ENCODE measurements at places on chromosomes 6 and 20.

DNA sequence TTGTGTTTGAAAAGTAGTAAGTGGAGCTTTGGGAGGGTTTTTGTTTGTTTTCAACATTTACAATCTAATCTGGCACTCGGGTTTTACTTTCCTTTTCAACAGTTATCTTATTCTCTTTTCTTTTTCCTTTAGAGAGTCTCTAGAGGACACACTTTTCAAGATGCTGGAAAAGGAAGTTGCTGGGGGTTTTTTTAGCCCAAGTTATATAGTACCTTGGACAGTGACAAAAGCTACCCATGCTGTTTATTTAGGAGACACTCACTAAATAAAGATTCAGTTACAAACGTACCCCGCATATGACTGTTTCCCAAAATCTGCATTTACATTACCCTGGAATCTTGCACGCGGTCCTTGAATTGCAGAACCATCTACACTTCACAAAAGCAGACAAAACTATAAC lies 78.8 kb downstream of the MAP7 start:
- DNase-seq: no peak

DNA sequence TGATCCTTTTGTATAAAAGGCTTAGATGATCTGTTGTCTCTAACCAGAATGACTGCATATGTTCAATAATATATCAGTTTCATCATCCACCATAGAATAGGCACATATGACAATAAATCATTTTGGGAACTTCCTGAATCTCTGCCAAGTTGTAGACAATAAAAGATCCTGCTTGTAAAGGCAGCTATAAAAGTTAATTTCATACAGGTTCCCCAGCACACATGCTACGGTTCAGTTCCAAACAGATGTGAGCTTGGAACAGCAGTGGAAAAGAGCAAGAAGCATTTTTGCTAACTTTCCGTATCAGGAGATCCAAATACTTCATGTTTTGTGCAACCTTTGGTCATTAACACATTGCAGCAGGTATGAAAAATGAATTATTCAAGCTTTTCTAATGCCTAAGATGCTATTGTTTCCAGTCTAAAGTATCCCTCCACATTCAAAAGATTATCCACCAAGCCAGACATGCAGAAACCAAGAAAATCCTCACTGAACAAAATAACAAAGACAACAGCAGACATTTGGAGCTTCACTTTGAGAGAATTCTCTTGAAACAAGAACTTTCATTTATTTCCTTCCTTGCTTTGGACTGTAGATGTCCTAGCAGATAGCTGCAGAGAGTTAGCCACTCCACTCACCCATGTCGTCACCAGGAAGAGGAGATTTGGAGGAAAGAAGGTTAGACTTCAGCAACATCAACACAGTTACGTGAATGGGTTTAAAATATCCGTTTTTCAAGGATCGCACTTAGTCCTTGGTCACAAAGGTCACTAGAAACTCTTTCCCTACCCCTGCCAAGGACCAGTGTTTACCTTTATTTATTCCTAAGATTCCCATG lies 453.5 kb upstream of the JARID2 start:
- no peak for DNase-seq

GRCh38 chr6:3861424-3861823 lies 12.3 kb downstream of the FAM50B start:
- DNase-seq: no peak

- DNase-seq: no peak
These were observed 7.2 kb downstream of the BHLHE23 start for GRCh38 chr20:62999580-62999979.

GRCh38 chr20:60107621-60108390 lies 149.6 kb downstream of the CDH26 start:
- no peak for DNase-seq

- peak; percentile 92 for DNase-seq
These were observed 85.7 kb downstream of the NFATC2 start for GRCh38 chr20:51456511-51457509.

DNA sequence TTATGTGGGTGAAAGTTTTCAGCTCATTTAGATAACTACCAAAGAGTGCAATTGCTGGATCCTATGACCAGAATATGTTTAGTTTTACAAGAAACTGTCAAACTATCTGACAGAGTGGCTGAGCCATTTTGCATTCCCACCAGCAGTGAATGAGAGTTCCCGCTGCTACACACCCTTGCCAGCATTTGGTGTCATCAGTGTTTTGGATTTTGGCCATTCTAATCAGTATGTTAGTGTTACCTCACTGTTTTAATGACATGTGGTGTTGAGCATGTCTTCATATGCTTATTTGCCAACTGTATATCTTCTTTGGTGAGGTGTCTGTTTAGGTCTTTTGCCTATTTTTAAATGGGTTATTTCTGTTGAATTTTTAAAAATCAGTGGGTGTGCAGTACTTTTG lies 120.9 kb downstream of the CFAP61 start:
- DNase-seq: no peak

DNA sequence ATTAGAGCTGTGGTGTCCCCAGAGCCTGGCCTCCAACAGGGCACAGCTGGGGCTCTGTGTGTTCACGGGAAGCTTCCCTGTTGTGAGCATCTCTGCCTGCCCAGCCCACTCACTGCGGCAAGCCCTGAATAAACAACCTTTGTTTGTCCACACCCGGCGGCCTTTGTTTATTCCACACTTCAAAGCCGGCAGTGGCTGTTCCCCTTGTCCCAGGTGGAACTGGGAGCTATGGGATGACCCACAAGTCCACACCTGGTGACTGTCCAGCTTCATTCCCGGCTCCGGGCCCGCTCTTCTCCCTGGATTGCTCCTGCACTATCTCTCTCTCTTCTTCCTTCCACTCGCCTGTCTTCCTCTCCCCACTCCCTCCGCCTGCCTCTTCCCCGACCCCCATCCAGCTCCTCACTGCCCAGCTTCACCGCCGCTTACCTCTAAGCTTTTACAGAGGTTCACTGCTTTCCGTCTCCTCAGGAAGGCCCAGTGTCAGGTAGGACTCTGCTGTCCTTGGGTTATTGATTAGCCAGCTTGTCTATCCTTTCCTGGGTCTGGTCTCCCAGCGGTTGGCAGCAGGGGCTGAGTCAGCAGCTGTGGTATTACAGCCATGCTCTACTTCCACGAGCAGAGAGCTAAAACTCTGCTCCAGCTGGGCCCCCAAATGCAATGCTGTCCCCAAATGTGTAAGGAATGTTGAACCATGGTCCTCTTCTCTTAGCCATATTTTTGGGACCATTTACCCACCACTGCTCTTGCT lies 17.8 kb downstream of the DACT2 start:
- no peak for DNase-seq

GRCh38 chr6:88569959-88570358 lies 393.5 kb downstream of the RNGTT start:
- no peak for DNase-seq

GRCh38 chr20:33963751-33964150 lies 30.0 kb upstream of the RALY start:
- DNase-seq: no peak

GRCh38 chr6:35428421-35429149 lies 23.6 kb upstream of the FANCE start:
- no peak for DNase-seq

- no peak for DNase-seq
These were observed 14.7 kb upstream of the CHD6 start for GRCh38 chr20:41632896-41633295.

DNA sequence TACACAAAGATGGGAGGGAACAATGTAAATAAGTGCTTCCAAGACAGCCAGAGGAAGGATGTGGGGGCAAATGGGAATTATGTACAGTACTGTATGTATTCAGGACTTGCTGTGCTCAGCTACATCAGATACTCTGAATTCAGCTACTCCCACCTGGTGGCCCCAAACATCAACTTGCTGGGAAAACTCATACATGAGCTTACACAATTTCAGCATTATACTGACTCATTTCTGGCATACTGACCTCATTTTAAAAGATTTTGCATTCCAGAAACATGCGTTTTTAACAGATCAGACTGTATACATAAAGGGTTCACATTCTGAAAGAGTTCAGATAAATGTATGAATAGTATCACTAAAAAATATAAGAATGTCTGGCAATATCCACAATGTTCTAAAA lies 59.7 kb downstream of the GPX5 start:
- DNase-seq: no peak

GRCh38 chr6:134605034-134605433 lies 287.1 kb upstream of the SGK1 start:
- DNase-seq: no peak

DNA sequence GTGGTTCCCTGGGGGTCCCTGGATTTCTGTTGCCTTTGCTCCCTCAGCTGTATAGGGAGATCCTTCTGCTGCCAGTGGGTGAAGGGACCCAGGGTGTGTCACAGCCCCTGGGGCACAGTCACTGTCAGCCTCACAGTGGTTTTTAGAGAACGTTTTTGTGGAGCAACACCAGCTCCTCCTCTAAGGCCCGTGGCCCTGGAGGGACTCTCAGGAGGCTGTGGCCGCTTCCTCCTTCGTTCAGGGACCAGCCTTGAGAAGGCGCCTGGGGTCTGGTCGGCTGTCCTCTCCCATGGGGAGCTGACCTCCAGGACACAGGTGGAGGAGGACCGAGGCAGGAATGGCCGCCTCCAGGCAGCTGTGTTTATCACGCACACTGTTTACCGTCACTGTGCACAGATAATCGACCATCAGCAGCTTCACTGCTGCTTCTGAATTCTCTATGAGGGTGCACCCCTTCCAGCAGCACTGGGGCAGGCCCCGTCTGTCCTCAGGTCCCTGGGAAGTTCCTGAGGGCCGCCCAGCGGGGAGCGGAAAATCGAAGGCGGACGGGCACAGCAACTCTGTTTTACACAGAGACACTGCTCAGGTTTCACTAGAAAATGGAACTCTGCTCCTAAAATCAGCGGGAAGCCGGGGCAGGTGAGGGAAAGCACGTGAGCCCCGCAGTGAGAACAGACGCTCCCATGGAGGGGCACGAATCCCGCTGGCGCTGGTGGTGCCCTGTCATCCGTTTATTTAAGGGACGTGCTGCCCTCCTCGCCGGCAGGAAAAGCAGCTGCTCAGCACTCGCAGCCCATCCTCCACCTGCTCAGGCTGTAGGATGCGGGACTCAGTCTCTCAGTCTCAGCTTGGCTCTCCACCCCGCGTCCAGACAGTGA lies 10.4 kb upstream of the FRMD1 start:
- peak; percentile 32 for DNase-seq

- no peak for DNase-seq
These were observed 198.6 kb upstream of the UST start for GRCh38 chr6:148548065-148548748.

DNA sequence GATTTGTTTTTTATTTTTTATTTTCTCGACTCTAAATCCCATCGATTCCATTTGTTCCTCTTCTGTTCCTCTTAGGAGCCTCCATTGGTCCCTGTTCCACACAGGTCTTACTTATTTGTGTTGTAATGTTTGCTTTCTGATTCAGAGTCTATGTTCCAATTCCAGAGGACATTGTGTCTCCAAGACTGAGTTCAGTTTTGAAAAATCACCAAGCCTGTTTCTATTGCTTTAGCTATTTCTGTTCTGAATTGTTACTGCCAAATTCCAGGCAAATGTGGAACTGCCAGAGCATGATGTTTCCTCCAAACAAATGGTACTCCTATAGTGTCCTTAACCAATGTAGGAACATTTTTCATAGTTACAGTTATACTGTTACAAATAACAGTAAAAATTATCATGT lies 270.9 kb upstream of the SPTLC3 start:
- no peak for DNase-seq

- DNase-seq: no peak
These were observed 331.8 kb downstream of the HACE1 start for GRCh38 chr6:104527761-104528415.

DNA sequence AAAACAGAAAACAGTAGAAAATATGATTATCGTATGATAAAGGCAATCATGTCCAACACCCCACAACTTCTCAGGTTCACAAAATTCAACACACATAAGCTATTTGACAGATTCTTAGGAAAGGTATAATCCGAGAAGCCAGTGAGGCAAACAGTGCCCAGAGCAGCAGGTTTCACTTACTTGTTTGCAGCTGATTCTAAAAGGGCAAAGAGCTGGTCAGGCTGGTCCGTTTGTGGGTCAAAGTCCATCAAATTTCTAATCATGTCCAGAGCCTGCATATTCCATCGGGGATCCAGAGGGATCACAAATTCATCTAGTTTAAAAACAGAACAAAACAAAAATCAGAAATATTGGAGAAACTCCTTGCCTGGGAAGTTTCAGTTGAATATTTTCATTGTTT lies 69.8 kb upstream of the LYRM2 start:
- DNase-seq: no peak

DNA sequence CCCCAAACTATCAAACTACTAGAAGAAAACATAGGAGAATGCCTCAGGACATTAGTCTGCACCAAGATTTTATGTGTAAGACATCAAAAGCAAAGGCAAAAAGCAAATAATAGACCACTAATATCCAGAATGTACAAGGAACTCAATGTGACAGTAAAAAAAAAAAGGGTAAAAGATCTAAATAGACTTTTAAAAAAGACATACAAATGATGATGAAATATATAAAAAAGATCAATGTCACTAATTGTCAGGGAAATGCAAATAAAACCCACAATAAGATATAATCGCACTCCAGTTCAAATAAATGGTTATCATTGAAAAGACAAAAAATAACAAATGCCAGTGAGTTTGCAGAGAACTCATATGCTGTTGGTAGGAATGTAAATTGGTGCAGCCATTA lies 118.3 kb upstream of the DUSP22 start:
- no peak for DNase-seq

DNA sequence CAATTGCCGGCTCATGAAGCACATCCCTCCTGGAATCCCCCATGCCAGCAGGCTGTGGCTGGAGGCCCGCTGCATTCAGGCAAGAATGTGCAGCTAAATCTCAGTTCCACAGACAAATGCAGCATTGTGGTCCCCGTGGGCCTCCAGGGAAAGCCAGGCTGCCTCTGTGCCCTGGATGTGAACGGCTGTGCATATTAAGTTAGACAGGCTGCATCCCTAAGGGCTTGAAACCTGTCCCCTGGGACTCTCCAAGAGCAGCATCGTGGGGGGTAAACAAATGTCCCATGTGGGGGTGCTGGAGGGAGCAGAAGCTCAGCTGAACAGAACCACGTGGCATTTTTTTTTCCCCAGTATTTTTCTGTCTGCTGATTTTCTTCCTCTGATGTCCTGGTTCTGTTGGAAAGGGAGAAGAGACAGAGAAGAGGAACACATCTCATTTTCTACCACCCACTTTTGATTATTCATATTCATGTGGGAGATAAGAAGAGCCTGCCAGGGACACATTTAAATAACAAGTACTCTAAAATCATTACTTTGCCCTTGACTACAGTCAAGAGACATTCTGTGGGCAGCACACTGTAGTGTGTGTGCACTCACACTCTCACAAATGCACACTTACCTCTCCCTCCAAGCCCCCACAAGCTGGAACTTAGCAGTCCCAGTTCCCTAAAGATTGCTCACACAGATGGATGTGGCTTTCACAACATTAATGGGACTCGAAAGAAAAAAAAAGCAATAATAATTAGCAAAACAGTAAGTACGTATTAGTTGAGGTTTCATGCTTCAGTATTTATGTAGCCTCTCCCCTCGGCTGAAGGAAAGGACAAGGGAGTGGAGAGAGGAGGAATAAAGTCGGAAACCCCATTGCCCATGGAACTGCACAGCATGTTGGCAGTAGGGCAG lies 16.9 kb downstream of the GFOD1 start:
- DNase-seq: no peak

DNA sequence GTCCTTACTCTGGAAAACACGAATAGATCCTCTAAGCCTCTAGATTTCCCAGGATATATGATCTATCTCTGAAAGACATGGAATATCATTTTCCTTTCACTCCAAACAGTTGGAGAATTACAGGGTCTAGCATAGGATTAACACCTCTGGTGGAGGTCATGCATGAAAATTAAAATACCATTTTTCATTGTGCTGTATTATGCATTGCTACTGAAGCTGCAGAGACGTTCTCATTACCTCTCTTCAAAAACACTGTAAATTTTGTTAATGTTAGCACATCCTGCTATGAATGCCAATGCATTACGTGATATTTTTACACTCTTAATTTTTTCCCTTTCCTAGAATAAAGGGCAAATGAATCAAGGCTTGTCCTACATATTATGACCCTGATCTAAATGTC lies 558.6 kb downstream of the TBC1D32 start:
- DNase-seq: no peak
